ENCODE measurements at places on chromosomes 5 and 9.
A peak's percentile ranks its signal among the peaks of the same experiment; 100 is the strongest.

- peak; percentile 71 for DNase-seq
Measured at GRCh38 chr5:168317096-168317520, 25.7 kb downstream of the WWC1 start.

DNA sequence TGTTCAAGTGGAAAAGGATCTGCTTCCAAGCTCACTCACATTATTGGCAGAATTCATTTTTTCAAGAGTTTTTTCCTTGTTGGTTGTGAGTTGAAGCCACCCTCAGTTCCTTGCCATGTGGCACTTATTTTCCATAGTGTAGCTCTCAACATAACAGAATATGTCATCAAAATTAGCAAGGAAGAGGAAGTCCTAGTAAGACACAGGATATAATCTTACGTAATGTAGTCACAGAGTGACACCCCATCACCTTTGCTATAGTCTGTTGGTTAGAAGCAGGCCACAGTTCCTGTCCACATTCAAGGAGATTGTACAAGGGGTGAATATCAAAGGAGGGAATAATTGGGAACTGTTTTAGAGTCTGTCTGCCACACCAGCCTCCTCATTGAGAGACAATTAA lies 15.7 kb downstream of the IRGM start:
- no peak for DNase-seq

- DNase-seq: no peak
Measured at GRCh38 chr5:152364172-152364571, 40.9 kb downstream of the NMUR2 start.

DNA sequence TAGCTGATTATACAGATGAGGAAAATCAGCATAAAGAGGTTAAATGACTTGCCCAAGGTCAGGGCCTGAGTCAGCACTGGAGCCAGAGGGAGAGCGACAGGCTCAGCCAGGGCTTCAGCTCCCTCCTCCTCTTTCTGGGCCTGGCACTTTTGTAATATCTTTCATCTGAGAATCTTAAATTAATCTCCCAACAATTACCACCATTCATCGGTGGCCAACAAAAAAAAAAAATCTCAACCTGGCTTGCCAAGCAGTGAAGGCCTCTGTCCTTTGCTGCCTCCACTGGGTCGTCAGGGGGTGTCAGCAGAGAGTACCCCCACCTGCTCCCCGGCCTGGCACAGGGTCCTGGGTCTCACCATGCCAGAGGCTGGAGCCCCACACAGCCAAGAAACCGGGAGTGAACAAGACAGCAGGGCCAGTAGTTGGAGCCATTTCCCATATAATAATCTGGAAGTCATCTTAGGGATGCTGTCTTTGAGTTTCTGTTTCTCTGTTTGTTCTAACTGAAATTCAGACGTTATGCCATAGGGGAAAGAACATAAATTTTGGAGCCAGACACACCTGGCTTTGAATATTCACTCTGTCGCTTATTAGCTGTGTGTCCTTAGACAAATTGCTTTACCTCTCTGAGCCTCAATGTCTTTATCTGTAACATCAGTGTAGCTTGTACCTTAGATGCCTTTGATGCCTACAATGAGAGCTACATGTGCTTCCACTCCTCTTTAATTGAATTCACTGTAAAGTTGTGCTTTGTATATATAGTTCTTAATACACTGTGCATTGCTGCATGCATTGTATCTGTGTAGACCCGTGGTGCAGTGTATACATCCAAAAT lies 299.9 kb upstream of the MSX2 start:
- peak; percentile 26 for DNase-seq

- no peak for DNase-seq
Measured at GRCh38 chr9:98877311-98877710, 66.4 kb upstream of the COL15A1 start.

- DNase-seq: no peak
Measured at GRCh38 chr5:109196087-109196822, 213.5 kb downstream of the PJA2 start.

- no peak for DNase-seq
Measured at GRCh38 chr9:134860510-134860909, 20.1 kb upstream of the FCN2 start.

DNA sequence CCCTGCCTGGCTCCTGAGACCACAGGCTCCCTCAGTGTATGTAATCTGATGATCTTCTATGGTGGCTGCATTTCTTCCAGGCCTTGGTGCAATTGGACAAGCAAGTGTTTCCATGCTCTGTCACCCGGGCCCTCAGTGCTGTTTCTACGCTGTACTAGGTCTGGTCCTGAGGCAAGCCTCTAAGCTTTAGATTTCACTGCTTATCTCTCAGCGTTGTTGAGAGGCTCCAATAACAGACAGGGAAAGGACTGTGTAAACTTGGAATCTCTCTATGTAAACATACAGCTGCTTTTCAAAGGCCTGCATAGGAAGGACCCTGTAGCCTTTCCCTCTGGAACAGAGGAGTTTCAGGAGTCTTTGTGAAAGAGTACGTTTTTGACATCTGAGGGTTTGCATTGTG lies 38.6 kb upstream of the NFIB start:
- DNase-seq: peak; percentile 38
